ENCODE measurements at places on chromosomes 12 and 14.

- DNase-seq, result no peak
These were observed 30.9 kb downstream of the SLC2A3 start for GRCh38 chr12:7905071-7905470.

GRCh38 chr12:69509904-69510827 lies 40.0 kb downstream of the FRS2 start:
- DNase-seq, result no peak

DNA sequence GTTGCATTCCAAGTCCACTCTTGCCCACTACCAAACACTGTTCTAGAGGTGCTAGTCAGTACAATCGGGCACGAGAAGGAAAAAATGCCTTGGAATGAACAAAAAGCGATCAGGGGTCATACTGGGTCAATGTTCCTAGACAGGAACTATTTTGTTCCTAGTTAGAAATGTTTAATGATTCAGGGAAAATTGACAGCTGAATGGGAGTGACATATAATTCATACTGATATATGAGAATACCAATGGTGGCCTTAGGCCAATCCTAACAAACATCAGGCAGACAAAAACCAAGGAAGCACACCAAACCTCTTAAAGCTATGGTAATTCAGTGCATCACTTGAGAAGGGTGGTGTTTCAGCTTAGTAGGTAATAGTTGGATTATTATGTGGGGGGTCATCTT lies 51.1 kb downstream of the ANAPC7 start:
- DNase-seq, result no peak

DNA sequence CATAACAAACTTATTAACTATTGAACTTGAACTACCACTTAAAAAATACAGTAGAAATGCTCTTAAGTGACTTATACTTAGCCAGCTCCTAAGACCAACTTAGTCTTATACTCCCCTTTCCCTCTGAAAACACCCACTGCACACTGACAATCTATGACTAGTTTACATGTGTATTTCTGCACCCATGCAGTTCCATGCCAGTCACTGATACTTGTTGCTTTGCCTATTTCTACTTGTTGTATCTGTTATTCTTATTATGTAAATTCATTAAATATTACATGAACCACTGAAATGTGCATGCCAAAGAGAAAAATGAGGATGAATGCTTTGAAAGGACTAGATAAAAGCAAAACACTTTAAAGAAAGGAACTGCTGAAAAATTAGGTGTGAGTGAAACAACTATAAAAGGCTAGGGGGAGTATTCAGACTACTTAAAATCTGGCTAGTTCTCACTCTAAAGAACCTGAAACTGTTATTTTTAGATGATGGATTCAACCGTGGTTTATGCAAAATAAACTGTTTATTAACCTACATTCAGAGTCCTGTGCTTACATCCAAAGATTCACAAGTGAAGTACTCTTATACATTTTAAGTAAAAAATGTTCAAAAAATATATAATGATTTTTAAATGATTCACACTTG lies 74.7 kb downstream of the RPS6KA5 start:
- no peak for DNase-seq

GRCh38 chr14:34741840-34742239 lies 27.4 kb upstream of the CFL2 start:
- DNase-seq, result no peak

DNA sequence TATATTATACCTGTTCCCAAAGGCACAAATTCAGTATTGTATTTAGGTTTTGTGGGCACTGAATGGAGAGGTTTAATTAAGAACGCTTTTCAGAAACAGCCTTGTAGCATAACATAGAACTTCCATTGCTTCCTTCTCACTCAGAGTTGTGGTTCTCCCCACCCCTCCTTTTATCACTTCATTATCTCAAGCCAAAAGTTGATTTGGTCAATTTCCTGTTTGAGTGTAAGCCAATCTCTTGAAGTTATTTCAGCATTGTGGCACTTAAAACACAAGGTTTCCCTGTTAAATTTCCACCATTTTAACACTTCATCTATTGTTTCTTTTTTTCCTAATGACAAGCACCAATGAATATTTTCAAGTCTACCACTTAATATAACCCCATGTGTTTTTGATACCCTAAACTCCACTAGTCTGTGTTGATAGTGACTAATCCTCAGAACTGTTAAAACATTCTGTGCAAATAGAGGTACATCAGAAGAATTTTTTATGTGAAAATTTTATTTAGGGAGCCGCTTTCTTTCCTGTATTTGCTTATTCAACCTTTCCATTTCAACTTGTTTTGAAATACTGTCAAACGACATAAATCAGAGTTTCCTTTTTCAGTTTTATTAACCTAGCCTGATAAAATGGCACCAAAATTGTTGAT lies 340.1 kb downstream of the BCAT1 start:
- no peak for DNase-seq

DNA sequence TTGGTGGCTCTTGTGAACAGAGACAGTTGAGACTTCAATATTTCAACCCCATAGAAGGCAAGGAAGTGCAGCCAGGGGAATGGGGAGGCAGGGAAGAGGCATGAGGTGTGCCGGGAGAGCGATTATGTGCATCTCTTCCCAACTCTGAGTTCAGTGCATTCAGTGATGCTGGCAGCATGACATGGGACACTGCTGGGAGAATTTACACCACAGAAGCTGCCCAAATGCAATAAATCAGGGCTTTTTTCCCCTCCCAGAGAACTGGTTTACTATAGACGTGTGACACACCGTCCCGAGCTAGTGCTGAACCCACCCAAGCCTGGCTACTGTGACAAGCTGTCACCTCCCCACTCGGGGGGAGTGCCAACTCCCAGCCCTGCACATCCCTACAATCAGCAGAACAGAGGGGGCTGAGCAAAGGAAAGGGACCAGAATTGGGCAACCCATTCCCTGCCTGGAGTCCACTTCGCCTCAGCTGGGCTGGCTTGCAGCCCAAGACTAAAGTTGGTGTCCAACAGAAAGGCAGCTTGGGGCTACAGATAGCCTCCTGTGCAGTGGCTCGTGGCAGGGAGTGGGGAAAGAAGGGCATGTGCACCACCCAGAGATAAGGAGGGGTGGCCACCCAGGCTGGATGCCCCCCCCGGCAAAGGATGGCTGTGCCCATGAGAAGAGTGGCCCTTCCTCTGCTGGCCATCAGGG lies 16.7 kb downstream of the AHSA1 start:
- DNase-seq, result no peak

- DNase-seq, result no peak
These were observed 117.1 kb upstream of the NCOR2 start for GRCh38 chr12:124684496-124684895.

- no peak for DNase-seq
These were observed 700 bp downstream of the CDK4 start for GRCh38 chr12:57751432-57751787.

DNA sequence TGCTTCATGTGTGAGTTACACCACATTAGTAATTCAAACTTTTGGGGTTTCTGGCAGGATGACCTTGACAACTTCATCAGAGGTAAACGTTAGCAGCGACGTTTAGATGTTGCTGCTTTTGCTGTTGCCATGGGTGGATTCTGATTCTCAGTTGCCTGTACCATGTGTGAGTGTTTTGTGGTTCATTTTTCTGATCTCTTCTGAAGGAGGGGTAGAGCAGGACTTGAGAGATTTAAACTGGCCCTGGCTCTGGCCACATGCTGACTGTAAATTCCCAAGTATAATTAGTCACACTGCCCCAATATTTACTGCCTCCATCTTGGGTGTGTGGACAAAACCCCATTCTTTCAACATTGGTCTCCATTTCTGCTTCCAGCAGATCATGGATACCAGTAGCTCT lies 110.4 kb downstream of the ETV6 start:
- DNase-seq, result no peak

Data from AG09319 (cell line).